ENCODE measurements at places on chromosomes 13 and 19.

- DNase-seq: no peak
These were observed 24.1 kb upstream of the PTPRS start for GRCh38 chr19:5364674-5365073.

GRCh38 chr19:686589-687297 is 8.5 kb downstream of the PRSS57 start:
- DNase-seq: no peak

GRCh38 chr13:50481936-50482335 is 361.6 kb downstream of the DLEU7 start:
- DNase-seq: no peak

DNA sequence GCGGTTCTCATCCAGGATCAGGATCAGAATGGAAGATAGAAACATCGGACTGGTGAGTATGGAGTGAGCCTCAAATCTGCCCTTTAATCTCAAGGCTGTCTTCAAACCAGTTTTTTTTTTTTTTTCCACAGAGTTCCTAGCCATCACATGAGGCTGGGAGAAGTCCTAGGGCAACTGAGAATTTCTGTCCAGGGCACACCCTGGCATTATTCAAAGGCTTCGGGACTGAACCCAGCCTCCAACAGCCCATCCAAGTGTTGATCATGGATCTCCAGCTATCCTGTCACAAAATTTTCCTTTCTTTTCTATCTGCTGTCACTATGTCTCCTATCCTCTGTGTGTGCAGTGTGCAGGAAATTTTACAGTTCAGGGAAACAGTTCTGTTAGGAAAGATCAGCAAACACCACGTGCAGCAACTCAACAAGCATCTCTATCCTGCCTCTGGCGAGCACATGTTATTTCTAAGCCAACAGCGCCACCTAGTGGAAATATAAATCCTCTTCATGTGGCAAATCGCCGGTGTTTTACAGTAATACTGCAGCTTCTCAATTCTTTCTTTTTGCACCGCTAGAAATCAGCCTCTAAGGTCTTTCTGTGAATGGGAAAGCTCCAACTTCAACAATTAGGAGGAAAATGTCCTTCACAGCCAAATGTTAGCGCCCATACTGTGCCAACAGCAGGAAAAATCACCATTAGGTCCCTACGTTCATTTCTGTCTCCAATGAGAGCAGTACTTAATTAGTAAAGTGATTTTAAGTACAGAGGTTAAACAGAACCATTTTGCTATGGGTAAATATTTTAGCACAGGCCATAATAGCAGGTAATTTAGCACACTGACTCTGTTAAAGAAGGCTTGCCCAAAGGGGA is 21.4 kb upstream of the ZNF181 start:
- DNase-seq: peak; percentile 68

DNA sequence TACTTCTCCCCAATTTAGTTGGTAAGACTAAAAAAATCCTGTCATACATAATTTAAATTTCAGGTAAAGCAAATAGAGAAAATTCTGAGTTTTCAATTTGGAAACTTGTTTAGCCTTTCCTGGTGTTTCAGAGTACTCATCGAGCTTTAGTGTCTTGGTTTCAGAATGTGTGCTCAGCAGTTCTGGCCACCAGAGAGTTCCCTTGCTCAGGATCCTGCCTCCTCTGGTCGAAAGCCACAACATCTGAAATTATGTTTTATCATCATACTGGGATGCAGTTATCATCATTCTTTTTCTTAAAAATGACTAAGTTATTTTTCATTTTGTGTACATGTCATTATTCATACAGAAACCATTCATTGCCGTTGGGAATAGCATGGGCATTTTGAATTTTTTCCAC is 263.2 kb upstream of the SPRY2 start:
- no peak for DNase-seq

GRCh38 chr19:48878196-48879024 is 6.2 kb downstream of the PPP1R15A start:
- DNase-seq: no peak

- DNase-seq: no peak
These were observed 810.4 kb downstream of the DACH1 start for GRCh38 chr13:71056581-71056980.

GRCh38 chr19:4390017-4390566 is 10.3 kb downstream of the SH3GL1 start:
- DNase-seq: peak; percentile 67

DNA sequence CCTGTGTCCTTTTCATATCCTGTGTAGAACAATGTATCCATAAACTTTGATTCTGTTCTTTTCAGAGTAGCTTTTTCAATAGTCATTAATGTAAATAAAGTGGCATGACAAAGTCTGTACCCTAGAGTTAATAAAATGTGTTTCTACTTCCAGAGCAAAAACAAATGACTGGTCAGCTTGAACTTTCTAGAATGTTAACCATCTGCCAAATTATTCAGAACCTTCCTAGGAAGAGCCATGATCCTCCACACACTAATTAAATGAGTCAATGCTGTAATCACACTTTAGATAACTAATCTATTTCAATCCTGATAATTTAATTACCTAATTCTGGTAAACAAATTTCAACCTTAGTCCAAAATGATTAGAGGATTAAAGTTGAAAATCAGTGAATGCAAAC is 73.2 kb downstream of the DIAPH3 start:
- no peak for DNase-seq

DNA sequence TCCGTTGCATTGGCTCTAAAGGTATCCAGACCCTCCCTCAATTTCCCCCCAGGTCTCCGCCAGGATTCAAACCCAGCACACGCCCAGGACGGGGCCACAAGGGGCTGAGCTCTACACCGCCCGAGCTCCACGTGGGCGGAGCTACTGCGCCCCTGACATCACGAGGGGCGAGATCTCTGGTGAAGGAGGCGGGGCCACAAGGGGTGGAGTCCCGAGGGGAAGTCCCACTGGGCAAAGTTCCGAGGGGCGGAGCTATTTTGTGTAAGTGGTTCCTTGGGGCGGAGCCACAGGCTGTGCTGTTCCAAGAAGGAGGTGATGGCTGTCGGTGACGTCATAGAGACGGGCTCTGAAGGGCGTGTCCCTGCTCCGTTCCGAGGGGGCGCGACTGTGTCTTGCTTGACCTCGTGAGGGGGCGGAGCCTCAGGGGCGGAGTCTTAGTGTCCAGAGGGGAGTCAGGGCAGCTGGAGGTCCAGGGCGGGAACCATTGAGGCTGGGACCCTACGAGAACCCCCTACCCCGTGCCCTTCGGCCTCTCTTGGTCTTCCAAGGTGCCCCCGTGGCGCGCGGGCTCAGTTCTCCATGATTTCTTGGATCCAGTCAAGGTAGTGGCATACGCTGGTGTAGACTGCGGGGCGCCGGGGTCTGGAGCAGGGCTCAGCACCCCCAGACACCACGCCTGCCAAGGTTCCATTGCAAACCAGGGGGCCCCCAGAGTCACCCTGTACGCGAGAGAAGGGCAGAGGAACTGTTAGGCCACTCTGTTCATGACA is 1.3 kb upstream of the KLK8 start:
- no peak for DNase-seq

- no peak for DNase-seq
These were observed 245.4 kb downstream of the SHISA2 start for GRCh38 chr13:25806264-25806974.

DNA sequence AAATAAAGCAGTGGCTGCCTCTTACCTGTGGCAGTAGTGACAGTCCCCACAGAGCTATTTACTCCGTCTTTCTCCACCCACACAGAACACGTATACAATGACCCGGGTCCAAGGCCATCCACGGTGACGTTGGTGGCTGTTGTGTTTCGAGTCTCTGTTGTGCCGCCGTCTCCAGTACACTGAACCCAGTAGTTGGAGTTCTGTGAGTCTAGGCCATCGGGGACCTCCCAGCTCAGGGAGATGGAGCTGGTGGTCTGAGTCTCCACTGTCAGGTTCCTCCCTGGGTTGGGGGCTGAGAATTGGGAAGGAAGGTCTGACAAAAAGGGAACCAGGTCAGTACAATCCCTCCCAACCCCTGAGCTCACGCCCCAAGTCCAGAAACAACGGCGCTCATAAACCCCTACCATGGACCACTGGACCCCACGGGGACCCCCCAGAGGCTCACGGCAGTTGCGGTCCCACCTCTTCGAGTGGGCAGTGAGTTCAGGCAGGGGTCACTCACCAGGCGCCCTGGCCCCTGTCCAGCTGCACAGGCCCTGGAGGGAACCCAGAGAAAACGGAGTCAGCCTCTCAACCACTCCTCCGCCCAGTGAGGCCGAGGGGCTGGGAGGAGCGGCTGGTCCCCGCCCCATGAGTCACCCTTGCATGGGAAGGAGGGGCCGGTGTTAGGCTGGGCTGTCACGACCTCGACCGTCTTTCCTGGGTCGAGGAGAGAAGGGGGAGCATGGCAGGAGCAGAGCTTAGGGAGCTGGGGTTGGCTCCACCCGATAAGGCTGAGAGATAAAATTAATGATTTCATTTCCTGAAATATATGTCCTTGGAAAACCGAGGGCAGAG is 2.4 kb downstream of the PTPRH start:
- DNase-seq: peak; percentile 93

GRCh38 chr13:50732712-50733111 is 110.8 kb downstream of the DLEU7 start:
- no peak for DNase-seq

GRCh38 chr19:6723108-6723618 is 2.7 kb upstream of the C3 start:
- peak; percentile 68 for DNase-seq

GRCh38 chr13:97228850-97229521 is 6.9 kb downstream of the MBNL2 start:
- no peak for DNase-seq

DNA sequence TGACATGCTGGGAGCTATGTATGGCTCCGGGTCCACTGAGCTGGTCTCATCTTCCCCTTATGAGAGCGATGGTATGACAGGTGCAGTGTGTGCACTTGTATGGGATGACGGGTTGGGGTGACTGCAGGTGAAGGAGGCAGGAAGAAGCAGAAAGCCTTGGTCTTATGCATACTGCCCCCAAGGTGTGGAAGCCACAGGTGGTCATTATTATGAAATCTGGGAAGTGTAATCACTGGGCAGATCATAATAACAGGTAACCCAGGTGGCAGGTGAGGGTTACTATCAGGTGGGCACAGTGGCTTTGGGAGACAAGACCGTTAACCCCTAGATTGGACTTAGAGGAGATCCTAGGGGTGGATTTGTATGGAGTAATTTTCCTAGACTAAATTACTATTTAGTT is 118.0 kb downstream of the RFC3 start:
- no peak for DNase-seq

DNA sequence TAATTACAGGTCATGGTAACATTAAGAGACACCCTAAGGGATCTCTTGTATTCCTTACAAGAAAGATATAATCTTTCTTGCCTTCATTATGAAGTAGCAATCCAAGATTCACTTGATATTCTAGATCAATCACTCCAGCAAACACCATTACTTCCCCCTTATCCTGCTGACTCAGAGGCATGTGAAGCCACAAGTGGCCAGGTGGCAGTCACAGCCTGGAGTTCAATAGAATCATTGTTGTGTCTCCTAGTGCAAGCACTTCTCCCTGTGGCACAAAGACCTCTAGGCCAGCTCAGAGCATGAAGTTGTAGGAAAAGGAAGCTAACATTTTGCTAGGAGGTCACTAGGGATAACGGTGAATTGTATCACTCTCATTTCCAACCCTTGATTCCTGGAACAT is 864.3 kb upstream of the ATXN8OS start:
- no peak for DNase-seq

GRCh38 chr19:47444388-47444821 is 25.1 kb upstream of the MEIS3 start:
- DNase-seq: no peak

- DNase-seq: no peak
These were observed 3.7 kb downstream of the CEACAM16 start for GRCh38 chr19:44702551-44703176.

GRCh38 chr13:60931858-60932546 is 483.6 kb downstream of the PCDH20 start:
- no peak for DNase-seq

GRCh38 chr13:98226496-98226895 is 49.4 kb upstream of the RNF113B start:
- DNase-seq: no peak

DNA sequence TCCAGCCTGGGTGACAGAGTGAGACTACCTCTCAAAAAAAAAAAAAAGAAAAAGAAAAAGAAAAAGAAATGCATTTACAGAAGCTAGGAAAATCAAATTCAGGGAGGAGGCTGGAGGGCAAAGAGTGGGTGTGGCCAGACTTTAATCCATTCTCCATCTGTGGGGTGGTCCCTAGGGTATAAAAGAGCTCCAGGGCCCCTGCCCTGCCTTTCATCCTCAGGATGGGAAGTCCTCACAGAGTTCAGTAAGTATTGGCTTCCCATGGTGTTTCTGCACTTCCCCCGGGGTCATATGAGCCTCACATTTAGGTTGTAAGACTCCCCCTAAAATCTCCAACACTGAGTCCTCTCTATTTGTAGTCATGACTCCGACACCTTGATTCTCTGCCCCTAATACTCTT is 33.0 kb downstream of the DPRX start:
- no peak for DNase-seq
